ENCODE measurements at places on chromosomes 2 and 18.

- DNase-seq, result no peak
Observed at GRCh38 chr2:23456881-23457760, 72.1 kb downstream of the KLHL29 start.

- no peak for DNase-seq
Observed at GRCh38 chr2:170643346-170643745, 71.8 kb upstream of the SP5 start.

GRCh38 chr2:16939771-16940170, 274.1 kb upstream of the CYRIA start:
- no peak for DNase-seq

- DNase-seq, result no peak
Observed at GRCh38 chr2:221166292-221166691, 405.8 kb downstream of the EPHA4 start.

DNA sequence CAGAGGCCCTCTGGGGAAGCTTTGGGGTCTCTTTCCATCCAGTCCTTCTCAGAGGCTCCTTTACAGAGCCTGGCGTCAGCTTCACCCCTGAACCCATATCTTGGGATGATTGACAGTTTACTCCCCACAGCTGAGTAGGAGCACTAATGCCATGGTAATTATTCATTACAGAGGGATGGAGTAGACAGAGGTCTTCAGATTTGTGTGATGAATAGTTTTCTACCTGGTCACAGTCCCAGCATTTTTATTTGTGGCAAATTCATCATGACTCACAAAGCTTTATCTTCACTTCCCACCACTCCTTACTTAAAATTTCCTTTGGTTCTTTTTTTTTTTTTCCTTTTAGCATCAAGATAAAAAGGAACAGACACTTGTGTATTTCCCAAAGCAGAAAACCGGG, 104.2 kb downstream of the CCDC85A start:
- no peak for DNase-seq

DNA sequence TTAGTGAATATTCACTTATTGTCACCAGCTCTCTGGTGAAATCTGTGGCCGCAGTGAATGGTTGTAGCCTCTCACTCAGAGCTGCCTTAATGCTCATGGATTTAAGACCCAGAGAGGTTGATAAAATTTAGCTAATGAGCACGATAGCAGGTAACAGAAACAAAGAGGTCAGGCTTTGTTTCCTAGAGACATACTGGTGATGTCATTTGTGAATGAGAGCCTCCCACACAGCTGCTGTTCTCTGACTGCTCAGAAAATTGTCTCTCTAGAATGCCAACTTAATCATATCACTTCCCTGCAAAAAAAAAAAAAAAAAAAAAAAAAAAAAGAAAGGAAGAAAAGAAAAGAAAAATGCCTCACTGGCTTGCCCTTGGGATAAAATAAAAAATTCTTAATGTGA, 411.7 kb upstream of the MYT1L start:
- no peak for DNase-seq

GRCh38 chr2:40281021-40281940, 170.6 kb downstream of the SLC8A1 start:
- DNase-seq, result no peak

GRCh38 chr2:73487112-73487657, 101.5 kb downstream of the ALMS1 start:
- DNase-seq, result no peak

DNA sequence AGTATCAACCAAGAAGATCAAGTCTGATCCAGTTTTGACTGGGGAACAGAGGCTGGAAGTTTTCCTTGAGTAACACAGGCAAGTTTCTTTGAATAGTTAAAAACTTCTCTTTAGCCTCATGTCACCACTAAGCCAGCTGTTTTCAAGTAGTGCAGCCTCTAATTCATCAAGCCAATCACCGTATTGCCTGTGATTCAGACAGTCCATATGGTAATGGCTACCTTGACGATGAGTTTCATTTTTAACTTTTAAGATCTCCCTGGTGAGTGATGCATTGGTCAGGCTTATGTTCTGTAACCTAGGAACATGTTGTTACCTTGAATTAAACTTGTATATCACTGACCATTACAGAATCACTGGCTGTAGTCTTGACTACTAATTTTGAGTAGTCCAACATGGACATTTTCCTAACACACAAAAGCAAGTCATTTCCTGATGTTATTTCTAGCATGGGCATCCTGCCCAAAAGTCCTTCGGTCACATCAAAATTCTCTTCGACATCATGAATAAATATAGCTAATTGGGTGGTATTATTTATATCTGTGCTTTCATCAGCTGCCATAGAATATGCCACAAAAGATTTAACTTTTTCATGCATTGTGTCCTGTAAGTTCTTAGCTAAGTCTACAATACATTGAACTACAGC, 238.8 kb upstream of the GCFC2 start:
- no peak for DNase-seq

DNA sequence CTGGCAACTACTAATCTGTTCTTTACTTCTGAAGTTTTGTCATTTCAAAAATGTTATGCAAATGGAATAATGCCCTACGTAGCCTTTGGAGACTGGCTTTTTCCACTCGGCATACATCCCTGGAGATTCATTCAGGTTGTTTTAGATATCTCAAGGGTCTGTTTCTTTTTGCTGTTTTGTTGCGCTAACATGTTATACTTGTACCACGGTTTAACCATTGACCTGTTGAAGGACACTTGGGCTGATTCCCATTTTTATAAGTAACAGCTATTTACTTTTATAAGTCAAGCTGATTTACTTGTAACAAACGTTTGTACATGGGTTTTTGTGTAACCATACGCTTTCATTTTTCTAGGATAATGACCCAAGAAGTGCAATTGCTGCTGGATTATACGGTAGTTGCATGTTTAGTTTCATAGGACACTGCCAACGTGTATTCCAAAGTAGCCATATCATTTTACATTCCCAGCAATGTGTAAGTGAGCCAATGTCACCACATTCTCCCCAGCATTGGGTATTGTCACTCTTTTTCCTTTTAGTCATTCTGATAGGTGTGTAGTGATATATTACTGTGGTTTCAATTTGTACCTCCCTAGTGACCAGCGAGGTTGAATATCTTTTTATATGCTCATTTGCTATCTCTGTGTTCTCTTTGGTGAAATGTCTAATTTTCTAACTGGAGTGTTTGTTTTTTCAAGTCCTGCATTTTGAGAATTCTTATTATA, 36.5 kb upstream of the STAT4 start:
- no peak for DNase-seq

GRCh38 chr2:109331081-109331480, 202.1 kb downstream of the SH3RF3 start:
- no peak for DNase-seq

- no peak for DNase-seq
Observed at GRCh38 chr2:15608392-15608761, 16.7 kb downstream of the DDX1 start.

GRCh38 chr2:85073033-85073432, 60.2 kb upstream of the TCF7L1 start:
- no peak for DNase-seq

GRCh38 chr2:96342085-96342484, 6.5 kb downstream of the NCAPH start:
- DNase-seq, result no peak

DNA sequence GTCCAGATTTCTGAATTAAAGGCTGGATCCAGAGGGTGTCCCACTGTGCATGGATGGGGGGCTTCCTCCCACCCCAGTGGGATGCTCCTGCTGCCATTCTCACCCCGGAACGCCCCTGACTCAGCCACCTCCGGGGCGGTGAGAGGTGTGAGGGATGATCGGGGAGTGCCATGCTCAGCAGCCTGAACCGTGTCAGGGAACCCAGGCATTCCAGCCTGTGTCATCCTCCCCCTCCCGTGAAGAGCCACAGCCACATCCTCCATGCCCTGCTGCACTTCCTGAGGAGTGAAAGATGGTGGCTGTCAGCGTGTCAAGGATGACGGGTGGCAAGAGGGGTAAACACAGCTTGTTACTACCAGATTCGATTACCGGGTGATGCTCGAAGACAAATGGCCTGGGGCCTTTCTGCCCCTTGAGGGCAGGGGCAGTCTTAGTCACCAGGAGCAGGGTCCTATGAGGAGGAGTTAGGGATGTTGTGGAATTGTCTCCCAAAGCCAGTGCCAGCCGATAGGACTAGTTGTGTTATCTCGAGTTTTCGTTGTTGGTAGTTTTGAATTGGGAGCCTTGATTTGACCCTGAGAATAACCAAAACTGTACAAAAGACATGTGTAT, 80.8 kb downstream of the TCF7L1 start:
- DNase-seq, result no peak

- DNase-seq, result no peak
Observed at GRCh38 chr2:206647985-206648384, 5.7 kb downstream of the FAM237A start.

DNA sequence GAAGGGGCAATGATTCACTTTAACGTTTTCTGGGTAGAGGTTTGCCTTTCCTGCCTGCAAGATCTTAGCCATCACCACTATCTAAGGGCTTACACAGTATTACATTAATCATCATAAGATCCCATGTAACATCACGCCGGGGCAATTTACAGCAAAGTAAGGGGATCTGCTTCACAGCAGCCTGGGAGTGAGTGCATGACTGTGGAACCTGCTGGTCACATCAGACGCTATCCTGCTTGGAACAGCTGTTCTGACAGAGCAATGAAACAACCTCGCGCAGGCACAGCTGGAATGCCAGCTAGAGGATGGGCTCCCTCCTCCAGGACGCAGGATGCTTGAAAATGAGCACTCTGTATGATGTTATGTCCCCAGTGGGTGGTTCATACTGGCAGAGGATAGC, 89.0 kb downstream of the AOX1 start:
- no peak for DNase-seq

GRCh38 chr18:41266616-41267015, 688.4 kb upstream of the PIK3C3 start:
- no peak for DNase-seq

- DNase-seq, result no peak
Observed at GRCh38 chr2:163768881-163769695, 33.3 kb upstream of the FIGN start.

GRCh38 chr2:21096458-21096857, 27.3 kb upstream of the TDRD15 start:
- DNase-seq, result no peak

- DNase-seq, result no peak
Observed at GRCh38 chr2:46929612-46930011, 14.0 kb upstream of the MCFD2 start.

- no peak for DNase-seq
Observed at GRCh38 chr2:168730344-168730743, 72.1 kb upstream of the NOSTRIN start.

- peak; percentile 73 for DNase-seq
Observed at GRCh38 chr2:24855726-24856125, 62.5 kb downstream of the CENPO start.

DNA sequence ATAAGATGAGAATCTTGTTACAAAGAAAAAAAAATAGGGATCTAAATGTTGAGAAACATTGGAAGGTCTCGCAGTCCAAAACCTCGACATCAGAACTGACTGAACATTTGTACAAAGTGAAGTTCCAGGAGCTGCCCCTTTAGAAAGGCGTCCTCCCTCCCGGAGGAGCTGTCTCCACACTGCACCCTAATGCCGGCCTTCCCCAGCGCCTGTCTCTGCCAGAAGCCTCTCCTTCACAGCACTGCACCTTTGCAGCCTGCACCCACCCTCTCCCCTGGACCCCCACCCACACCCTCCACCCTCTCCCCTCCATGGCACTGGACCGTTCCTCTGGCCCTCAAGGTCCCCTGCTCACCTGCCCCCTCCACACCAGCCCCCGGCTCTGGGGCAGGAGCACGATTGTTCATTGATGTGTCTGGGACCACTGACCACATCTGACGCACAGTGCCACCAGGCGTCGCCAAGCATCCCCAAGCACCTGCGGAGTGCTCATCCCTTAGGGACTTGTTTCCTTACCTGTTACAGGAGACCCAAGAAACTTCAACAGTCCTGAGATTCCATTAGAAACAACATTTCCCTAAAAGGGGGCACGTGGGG, 90.3 kb upstream of the SNTG2 start:
- no peak for DNase-seq

GRCh38 chr2:174337337-174338146, 2.8 kb downstream of the SP9 start:
- no peak for DNase-seq

DNA sequence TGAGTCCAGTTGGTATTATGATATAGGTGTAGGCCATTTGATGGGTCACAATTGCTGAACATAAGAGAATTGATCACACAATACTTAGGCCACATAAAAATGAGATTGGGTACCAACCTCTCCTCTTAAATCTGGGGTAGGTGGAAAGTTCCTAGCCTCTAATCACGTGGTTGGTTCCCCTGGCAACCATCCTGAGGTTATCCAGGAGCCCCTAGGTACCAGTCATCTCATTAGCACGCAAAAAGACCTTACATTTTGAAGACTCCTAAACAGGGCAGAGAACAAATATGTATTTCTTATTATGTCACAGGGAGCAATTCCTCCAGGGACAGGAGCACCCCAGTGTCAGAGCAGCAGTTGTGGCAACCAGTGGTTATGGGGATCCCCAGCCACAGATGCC, 12.7 kb upstream of the SELENOI start:
- DNase-seq, result no peak

DNA sequence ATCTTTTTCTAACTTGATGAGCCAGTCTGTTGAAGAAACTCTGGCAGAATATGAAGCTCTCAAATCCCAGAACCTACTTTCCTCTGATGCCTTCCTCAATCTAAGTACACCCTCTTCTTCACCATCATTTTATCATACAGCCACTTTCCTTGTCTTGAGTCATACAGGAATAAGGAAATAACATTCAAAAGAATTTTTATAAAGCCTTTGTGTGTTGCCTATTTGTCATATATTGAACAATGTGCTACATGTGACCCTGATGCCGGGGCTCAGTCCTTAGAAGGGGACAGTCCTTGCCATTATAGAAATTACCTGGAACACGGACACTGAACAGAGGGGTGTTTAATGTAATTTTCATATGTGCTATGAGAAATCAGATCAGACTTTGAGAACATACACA, 27.4 kb downstream of the RAPGEF4 start:
- DNase-seq, result no peak

DNA sequence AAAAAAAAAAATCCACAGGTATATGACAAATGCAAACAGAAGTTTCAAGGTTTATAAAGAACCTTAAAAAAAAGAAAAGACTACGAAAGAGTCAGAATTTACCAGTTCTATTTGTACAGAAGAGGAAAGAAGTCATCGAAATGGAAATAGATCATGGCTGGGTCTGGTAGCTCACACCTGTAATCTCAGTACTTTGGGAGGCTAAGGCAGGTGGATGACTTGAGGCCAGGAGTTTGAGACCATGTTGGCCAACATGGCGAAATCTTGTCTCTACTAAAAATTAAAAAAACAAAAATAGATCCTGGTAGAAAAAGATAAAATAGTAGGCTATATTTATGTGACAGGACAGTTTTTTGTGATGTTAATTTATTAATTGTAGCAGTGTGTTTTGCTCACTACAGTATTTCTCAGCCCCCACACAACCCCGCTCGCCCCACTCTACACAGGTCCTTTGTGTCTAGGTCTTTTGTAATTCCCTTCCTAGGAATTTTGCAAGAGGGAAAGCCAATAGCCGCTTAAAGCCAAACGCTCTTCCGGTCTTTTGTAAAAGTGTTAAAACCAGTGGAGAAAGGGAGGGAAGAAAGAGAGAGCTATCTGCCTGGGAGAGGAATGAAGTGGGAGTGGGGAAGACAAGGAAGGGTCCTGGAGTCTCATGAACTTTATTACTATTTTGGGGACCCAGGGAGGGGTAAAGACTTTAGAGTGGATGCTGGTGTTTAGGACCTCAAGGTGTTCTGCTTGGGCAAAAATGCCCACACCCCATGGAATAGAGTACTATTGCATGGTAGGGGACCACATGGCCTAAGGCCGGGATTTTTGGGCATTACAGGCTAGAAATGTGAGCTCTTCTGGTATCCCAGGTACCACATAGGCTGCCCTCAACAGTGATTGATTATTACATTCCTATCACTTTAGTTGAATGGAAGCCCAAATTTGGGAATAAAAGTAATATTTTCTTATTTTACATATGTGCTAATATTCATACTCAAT, 59.4 kb upstream of the XPO1 start:
- no peak for DNase-seq
